Right renal pelvis (tissue), 4 donors: ENCODE measurements at places on chromosomes 3 and 15. TPM values are rescaled to one million over a fixed set of nuclear protein-coding genes. Genes with fewer than 3 reads are reported as not detected.

Gene CCDC39
- polyA plus RNA-seq = 5.1 TPM

Gene CNOT10
- 52.8 TPM for polyA plus RNA-seq

Gene PXK
- polyA plus RNA-seq = 24.0 TPM

Gene CYP8B1
- polyA plus RNA-seq = 0.79 TPM

Gene KNL1
- 21.3 TPM for polyA plus RNA-seq

Gene TATDN2
- polyA plus RNA-seq = 34.0 TPM

Gene SPINK8
- not detected for polyA plus RNA-seq

Gene TMEM40
- polyA plus RNA-seq = 1.6 TPM

Gene SPRED1
- 35.9 TPM for polyA plus RNA-seq

Gene ROBO2
- polyA plus RNA-seq = 95.2 TPM

Gene APBA2
- 13.9 TPM for polyA plus RNA-seq

Gene IGSF11
- polyA plus RNA-seq = 4.5 TPM

Gene PLXND1
- polyA plus RNA-seq = 164 TPM

Gene PLA2G4E
- 0.04 TPM for polyA plus RNA-seq

Gene PCSK6
- 7.2 TPM for polyA plus RNA-seq

Gene FBXL22
- polyA plus RNA-seq = 1.7 TPM

Gene FEZF2
- not detected for polyA plus RNA-seq

Gene EPHB3
- 35.0 TPM for polyA plus RNA-seq

Gene TMC3
- 0.13 TPM for polyA plus RNA-seq
